CD8-positive, alpha-beta T cell (primary cell): ENCODE measurements at places on chromosomes 3 and 15. TPM values are rescaled to one million over a fixed set of nuclear protein-coding genes. Genes with fewer than 3 reads are reported as not detected.

DNA sequence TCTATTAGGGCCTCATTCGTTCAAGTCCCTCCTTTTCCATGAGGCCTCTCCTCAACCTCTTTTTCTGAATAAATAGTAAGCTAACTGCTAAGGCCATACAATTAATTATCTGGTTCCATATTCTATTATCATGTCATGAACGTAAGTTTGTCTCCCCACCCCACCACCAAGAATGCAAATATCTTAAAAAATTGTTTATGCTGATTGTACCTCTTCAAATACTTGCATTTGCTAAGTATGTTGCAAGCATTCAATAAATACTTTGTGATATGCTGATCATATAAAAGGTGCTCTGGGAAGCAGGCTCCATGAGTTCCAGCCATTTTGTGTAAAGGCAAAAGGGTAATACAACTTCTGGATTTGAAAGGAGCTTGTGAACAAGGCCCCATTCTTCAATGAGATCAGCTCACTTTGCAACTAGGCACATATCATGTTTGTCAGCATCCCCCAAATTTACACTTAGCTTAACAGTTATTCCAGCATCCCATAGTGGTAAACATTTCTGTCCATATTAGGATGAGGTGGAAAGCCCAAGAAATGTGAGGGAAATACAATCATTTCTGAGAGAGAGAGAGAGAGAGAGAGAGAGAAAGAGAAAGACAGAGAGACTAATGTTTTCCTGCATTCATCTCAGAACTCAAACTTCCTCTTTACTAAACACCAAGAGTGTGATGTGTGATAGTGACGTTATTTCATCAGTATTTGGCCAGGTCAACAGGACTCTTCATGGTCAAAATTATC, 33.2 kb downstream of the SLC12A8 start:
- DNase-seq, result no peak

- no peak for DNase-seq
Measured at GRCh38 chr3:51734572-51734907, 27.7 kb downstream of the GRM2 start.

- DNase-seq, result no peak
Measured at GRCh38 chr15:100471933-100472332, 56.8 kb downstream of the CERS3 start.

- no peak for DNase-seq
Measured at GRCh38 chr15:80783260-80783659, 4.1 kb downstream of the CEMIP start.

DNA sequence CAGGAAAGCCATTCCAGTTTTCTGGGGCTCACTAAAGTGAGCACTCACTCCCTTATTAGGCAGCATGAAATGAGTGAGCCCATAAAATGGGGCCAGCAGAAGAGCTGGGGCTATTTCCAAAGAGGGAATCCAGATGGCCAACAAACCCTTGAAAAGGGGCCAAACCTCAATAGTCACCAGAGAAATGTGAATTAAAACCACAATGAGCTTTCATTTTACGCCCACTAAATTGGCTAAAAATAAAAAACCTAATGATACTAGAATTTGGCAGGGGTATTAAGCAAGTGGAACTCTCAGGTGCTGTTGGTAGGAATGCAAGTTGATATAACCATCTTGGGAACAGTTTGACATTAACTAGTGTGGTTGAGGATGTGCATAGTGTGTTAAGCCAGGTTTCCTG, 42.1 kb upstream of the RAF1 start:
- no peak for DNase-seq

DNA sequence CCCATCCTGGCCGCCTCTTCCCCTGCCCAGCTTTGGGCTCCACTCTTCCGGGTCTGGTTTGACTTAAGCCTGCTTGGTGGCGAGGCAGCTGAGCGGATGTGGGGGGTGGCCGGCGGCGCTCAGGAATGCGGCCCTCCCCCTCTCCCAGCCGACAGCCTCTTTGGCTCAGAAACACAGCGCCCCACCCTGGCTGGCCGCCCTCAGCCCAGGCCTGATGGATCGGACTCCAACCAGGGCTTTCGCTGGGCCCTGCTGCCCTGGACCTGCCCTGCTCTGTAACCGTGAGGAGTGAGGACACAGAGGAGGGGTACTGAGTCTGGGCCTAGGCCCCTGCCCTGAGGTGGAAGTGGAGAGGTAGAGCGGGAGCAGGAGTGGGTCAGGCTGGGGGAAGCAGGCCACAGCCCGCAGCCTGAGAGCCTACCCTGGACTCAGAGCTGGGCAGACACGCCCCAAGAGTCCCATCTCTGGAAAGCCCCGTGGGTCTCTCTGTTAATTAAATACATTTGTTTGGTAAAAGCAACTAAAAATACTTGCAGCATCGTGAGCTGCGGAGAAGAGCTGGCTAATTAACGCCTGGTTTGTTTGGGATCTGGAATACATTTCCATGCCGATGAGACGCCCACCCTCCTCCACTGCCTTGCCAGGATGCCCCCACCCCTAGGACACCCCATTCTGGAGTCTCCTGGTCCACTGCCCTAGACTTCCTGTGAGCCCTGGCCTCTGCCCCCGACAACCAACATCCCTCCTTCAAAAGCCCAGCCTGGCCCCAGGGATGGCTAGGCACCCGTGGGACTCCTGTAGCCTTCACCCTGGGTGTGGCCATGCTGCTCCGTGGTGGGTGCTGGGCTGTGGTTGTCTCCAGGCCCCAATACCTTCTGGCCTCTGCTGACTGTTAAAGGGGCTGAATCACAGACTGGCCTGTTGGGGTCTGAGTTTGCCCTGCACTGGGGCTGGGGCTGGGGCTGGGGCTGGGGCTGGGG, 19.6 kb downstream of the PLXNA1 start:
- DNase-seq, result no peak

- no peak for DNase-seq
Measured at GRCh38 chr15:73284090-73284716, 84.6 kb downstream of the HCN4 start.

- DNase-seq, result no peak
Measured at GRCh38 chr15:94587113-94587512, 355.8 kb downstream of the MCTP2 start.

DNA sequence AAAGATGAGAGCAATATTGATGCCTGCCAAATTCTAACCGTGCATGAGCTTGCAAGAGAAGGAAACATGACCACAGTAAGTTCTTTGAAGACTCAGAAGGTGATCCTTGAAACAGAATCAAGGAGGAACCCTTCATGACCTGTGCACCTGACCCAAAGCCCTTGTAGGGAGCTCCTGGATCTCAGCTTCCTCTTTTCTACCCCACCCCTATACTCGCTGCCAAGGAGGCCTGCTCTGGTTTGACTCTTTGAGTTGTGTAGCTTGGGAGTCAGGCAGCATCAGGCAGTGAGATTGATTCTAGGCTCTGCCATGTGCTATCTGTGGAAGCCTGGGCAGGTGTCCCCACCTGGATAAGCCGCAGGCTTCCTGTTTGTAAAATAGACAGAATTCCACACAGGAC, 10.6 kb downstream of the TTC21A start:
- DNase-seq, result no peak

DNA sequence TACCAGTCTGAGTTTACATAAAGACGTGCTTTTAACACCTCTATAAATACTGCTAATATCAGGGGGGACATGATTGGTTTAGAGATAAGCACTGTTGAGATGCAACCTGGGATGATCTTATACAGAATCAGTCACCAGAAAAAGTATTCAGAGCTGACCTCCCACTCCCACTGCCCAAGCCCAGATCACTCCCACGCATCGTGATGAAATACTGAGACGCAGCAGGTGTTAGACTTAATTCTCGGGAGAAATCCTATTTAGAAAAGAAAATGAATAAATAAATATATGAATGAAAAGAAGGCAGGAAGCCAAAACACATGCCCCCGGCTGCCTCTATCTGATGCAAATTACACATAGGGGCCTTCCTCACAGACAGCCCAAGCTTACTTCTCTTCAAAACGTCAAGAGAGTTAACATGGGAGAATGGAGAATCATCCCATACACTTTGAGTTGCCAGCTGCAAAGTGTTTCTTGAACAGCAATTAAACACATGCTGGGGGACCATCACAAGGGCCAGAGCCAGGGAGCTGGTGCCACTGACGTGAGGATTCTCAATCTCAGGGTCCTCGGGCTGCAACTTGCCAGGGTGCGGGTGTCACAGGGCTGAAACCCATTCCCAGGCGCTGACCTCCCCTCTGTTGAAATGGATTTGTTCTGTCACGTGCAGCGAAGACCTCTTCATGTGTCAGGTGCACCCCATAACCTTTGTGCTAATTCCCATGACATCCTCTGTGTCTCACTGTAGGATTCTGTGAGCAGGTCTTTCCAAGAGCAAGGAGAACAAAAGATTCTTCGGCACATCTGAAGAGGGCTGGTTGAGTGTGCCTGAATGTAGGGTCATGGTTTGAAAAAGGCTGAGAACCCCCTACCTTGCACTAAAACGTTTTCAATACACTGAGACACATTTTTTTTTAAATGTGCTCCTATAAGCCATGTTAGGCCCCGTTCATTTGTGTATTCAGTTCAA, 764.2 kb upstream of the ARRDC4 start:
- DNase-seq, result no peak

DNA sequence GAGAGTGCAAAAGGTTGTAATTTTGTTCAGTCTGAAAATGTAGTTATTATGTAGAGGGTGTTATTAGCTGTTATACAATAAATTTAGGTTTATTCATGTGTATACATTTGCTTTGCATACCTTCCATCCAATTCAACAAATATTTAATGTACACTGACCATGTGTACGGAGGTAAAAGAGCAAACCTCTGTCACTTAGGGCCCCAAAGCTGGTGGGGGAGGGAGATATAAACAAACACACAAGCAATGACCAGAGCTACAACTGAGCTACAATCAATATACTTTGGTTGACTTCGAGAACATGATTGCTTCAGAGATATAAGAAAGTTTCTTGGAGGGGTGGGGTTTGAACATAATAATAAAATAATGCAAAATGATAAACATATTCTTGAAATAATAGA, 17.5 kb upstream of the BCL6 start:
- DNase-seq, result no peak

DNA sequence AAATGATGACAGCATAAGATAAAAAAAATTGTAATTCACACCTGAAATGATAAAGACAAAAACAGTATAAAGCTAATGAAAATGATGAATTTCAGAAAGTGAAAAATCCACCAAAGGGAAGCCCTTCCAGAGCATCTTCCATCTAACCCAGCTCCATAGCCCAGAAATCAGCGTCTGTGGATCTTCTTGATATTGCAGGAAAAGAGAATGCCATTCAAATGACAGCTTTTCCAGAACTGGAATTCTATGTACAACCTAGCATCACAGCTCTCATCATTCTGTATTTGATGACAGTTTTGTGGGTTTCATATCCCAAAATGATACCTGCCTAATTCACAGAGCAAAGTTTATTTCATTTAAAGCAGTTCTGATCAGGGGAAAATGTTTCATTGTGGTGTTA, 267.3 kb downstream of the FHIT start:
- DNase-seq, result no peak

DNA sequence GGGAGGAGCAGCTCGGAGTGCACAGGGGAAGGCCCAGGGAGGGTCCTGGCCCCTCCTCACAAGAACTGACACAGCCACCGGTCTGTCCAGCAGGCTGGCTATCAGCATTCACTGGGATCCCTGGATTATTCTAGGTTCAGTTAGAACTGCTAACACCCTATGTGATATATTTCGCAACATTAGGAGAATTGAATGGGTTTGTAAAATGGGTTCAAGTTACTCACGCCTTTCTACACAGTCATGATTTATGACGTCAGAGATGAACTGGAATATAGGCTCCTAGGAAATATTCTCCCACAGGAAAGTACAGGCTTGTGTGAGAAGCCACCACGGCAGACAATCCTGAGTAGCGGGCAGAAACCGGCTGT, 969 bp upstream of the BSN start:
- no peak for DNase-seq

GRCh38 chr15:85810075-85810474, 15.3 kb upstream of the KLHL25 start:
- DNase-seq, result no peak

ZBTB11 gene
- total RNA-seq, result 69.6 TPM

IQCB1 gene
- total RNA-seq, result 36.5 TPM

NRG4 gene
- not detected for total RNA-seq

ZDHHC23 gene
- total RNA-seq, result 4.7 TPM

CCR9 gene
- 25.0 TPM for total RNA-seq

CMTM7 gene
- 18.8 TPM for total RNA-seq

CPLX3 gene
- 0.36 TPM for total RNA-seq

TYRO3 gene
- total RNA-seq, result 0.24 TPM

SLC9C1 gene
- total RNA-seq, result not detected

TRH gene
- total RNA-seq, result not detected
